ENCODE measurements at places on chromosomes 11 and 22.

GRCh38 chr11:78562398-78562797 lies 12.3 kb downstream of the NARS2 start:
- DNase-seq, result no peak

DNA sequence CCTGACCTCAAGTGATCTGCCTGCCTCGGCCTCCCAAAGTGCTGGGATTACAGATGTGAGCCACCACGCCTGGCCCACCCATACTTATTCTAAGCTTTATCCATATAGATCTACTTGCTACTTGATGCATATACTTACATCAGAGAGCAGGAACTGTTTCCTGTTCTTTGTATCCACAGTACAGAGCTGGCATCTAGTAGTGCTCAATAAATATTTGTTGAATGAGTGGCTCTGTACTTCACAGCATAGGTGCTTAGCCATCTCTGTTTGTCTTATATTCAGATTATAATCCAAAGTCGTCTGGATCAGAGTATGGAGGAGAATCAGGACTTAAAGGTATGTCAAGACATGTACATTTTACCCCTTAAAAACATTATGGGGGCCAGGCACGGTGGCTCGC lies 38.6 kb upstream of the DLAT start:
- no peak for DNase-seq

DNA sequence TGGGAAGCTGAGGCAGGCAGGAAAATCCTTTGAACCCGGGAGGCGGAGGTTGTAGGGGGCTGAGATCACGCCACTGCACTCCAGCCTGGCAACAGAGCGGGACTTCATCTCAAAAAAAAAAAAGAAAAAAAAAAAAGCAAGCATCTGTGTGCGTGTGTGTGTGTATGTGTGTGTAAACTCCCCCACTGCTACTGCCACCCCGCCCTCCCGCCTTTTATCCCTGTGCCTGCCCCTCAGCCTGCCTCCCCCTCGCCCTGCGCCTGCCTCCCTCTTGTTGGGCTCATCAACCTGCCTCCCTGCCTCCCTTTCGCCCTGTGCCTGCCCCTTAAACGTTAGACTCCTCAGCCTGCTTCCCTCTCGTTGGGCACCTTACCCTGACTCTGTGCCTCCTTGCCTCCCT lies 18.0 kb downstream of the TMEM258 start:
- DNase-seq, result no peak

- no peak for DNase-seq
Measured at GRCh38 chr11:44812971-44813370, 86.2 kb downstream of the TSPAN18 start.

DNA sequence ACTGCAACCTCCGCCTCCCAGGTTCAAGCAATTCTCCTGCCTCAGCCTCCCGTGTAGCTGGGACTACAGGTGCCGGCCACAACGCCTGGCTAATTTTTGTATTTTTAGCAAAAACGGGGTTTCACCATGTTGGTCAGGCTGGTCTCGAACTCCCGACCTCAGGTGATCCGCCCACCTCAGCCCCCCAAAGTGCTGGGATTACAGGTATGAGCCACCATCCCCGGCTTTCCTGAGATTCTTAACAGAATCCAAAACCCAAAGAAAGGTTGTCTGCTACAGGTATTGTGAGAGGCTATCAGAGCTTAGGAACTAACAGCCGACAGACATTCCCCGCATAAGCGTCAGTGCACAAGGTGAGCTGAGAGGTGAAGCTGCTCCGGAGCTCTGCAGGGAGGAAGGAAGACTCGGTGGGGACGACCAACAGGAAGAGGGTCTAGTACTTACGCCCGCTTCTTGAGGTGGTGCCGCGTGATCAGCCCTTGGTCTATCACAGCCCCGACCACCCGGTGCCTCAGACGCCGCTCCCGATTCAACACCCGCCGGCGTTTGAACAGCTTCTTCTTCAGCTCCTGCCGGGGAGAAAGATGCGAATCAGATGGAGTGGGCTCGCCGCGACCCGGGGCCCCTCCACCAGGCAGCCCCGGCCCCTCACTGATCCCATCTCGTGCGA lies 470 bp downstream of the C11orf98 start:
- DNase-seq, result no peak

DNA sequence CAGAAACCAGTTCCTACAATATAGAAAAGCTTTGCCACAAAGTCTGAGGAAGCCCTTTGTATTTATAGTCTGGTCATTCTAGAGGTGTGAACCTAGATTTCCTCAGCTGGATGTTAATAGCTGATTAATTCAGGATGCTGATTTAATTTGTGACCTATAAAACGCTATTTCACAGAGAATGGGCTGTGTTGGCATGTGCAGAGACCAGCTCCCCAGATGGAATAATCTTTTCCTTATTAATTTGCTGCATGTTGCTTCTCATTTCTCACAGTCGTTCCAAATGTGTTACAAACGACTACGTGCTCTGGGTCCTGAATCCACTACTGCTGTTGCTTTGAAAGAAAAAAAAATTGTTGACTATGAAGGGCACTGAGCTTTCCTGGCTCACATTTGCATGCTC lies 49.3 kb downstream of the BDNF start:
- no peak for DNase-seq

GRCh38 chr11:66489636-66490035 lies 9.4 kb downstream of the DPP3 start:
- no peak for DNase-seq

- DNase-seq, result no peak
Measured at GRCh38 chr11:116774661-116775060, 1.9 kb upstream of the BUD13 start.

DNA sequence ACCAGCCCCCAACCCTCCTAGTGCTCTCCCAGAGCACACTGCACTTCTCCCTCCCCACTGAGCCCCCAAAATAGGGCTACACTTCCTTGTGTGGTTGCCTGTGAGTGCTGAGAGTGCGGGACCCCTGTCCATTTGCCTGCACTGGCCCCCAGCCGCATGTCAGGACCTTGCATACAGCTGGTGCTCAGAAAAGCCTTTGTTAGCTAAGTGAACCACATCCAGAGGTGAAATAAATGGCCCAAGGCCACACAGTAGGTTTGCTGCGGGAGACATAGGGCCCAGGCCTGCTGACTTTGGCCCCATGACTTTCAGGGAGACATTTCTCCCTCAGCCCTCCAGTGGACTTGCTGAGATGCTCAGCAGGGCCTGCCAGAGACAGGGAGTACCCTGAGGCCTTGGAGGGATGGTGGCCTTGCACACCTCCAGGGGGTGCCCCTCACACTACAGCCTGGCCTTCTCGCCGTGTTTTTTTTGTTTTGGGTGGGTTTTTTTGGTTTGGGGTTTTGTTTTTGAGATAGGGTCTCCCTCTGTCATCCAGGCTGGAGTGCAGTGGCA lies 10.2 kb downstream of the SSTR3 start:
- no peak for DNase-seq

- no peak for DNase-seq
Measured at GRCh38 chr22:29344137-29344536, 28.6 kb upstream of the RASL10A start.

- DNase-seq, result no peak
Measured at GRCh38 chr11:15289723-15290122, 175.0 kb downstream of the INSC start.
